Neural crest cell (in vitro differentiated cells): ENCODE measurements at places on chromosomes 2 and 18. TPM values are rescaled to one million over a fixed set of nuclear protein-coding genes. Genes with fewer than 3 reads are reported as not detected.
A peak's percentile ranks its signal among the peaks of the same experiment; 100 is the strongest.

Gene HSPE1
- total RNA-seq, result 186 and 203 TPM in 2 replicates

GRCh38 chr2:233061591-233062450, 1.7 kb downstream of the INPP5D start:
- H3K4me1 ChIP-seq, result peaks cover 24% of the 10 kb centered on the region
- H3K36me3 ChIP-seq, result no peaks in the 10 kb centered on the region
- DNase-seq, result peak; percentile 23
- peaks cover under 1% of the 10 kb centered on the region for H3K27me3 ChIP-seq
- peak overlapping the region; percentile 57 for H3K27ac ChIP-seq
- H3K4me3 ChIP-seq, result no peak overlapping the region

- no peak overlapping the region for H3K4me3 ChIP-seq
- H3K36me3 ChIP-seq, result no peaks in the 10 kb centered on the region
- H3K4me1 ChIP-seq, result no peaks in the 10 kb centered on the region
Observed at GRCh38 chr2:156306821-156307220, 25.7 kb downstream of the NR4A2 start.

DNA sequence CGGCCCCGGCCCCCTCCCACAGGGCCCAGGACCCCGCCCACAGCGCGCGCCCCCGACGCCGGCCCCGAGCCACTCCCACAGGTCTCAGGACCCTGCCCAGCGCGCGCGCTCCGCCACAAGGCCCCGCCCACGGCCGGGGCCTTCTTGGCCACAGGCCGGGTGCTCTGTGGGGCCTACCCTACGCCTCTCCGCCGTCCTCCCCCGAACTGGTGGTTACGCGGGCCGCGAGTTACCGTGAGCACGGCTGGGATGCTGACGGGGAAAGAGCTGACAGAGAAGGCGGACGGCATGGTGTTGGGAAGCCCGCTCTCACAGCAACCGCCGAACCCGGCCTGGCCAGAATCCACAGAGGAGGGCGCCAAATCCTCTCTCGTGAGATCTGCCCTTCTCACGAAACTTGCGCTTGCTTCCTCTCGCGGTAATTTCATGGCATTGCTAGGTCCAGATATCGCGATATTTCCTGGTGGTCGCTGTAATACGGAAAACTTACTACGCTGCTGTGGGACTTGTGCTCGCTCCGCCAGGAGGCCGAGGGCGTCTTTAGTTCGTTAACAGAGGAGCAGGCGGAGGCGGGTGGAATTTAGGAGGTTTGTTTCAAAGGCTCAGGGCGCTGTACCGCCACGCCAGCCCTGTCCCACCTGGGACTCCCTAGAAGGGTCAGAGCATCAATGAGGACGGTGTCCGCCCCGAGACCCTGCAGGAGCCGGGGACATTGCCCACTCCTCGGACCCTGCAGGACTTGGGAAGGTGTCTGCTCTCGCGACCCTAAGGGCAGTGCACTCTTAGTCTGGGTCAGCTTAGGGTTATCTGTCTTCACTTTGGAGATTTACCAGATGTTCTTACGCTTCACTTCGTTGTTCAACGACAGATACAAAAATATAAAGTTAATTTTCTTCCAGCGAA, at the start of gene TMEM18:
Gene TMEM18 (minus strand): TSS at position 351 of the 903 bp plus-strand sequence. CDS start 61 bp downstream, at position 290.
- H3K4me1 ChIP-seq, result peaks cover 64% of the 10 kb centered on the region
- H3K27me3 ChIP-seq, result no peaks in the 10 kb centered on the region
- H3K36me3 ChIP-seq, result peaks cover 11% of the 10 kb centered on the region
- DNase-seq, result peak; percentile 92
- peak within 1 kb of the TSS; percentile 97 for H3K4me3 ChIP-seq

DNA sequence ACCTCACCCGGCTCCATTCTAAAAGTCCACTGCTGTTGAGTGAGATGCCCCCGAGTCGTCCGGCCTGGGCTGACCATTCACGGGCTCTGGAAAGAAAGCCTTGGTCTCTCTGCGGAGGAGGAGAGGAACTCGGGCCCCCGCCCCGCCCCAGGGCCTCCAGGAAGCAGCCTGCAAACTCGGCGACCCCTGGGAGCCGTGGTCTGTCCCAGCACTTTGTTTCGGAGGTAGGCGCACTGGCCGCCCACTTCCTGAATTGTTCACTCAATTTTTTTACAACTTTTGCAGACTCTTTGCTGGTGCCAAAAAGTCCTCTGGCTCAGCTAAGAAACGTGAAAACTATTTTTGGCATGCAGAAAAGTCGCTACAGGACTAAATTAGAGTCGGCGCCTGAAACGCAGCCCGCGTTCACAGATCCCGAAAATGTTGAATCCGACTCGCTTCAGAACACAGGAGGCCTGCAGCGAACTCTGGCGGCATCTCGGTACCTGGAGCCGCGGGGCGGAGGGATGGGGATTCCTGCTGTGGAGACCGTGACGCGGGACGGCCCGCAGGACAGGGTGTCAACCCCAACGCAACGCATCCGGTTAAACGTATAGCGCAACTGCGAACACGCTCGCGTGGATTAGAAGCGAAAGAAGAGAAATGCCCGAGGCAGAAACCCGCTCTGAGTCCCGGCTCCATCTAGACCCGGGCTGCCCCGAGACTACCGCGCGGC, 1.5 kb downstream of the PXDN start:
- peaks cover 10% of the 10 kb centered on the region for H3K27me3 ChIP-seq
- H3K36me3 ChIP-seq, result peaks cover 19% of the 10 kb centered on the region
- peak overlapping the region; percentile 99 for H3K27ac ChIP-seq
- peaks cover 44% of the 10 kb centered on the region for H3K4me1 ChIP-seq
- DNase-seq, result peak; percentile 60
- peak overlapping the region; percentile 99 for H3K4me3 ChIP-seq

DNA sequence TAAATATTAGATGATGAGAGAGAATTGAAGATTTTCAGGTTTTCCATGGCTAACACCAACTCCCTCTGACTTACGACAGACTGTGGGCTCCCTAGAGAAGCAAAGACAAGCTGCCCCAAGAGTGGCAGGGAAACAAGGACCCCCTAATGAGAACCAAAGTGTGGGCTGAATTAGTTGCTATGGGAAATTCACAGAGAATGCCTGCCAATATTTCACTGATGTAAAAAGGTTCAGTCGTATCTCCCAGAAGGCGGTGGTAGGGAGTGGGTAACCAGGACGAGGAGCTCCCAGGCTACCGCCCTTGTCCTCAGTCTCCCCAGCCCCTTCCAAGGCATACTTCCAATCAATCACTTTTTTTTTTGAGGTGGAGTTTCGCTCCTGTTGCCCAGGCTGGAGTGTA, 113.6 kb downstream of the LAMA1 start:
- no peak for DNase-seq
- H3K27ac ChIP-seq, result no peak overlapping the region
- no peaks in the 10 kb centered on the region for H3K27me3 ChIP-seq
- H3K4me1 ChIP-seq, result peaks cover 5% of the 10 kb centered on the region
- H3K4me3 ChIP-seq, result no peak overlapping the region

GRCh38 chr18:22604390-22604985, 186.8 kb upstream of the CTAGE1 start:
- no peak overlapping the region for H3K4me3 ChIP-seq
- DNase-seq, result no peak
- H3K27me3 ChIP-seq, result no peaks in the 10 kb centered on the region
- H3K4me1 ChIP-seq, result peaks cover 7% of the 10 kb centered on the region
- peak overlapping the region; percentile 69 for H3K27ac ChIP-seq

DNA sequence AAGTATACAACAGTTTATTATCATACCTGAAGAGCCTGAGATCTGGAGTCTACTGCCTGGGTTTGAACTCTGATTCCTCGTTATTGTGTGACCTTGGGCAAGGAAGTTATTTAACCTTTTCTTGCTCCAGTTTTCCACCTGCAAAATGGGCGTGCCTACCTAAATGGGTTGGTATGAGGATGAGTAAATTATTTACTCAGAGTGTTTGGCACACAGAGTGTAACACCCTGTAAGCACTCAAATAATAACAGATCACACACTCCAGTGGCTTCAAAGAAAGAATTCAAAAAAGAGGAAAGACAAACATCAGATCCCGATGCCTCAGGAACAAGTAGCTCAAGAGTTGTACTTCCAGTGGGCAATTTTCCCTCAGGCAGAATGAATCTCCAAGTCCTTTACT, 2.4 kb downstream of the SRD5A2 start:
- no peak for DNase-seq
- peaks cover 7% of the 10 kb centered on the region for H3K36me3 ChIP-seq
- H3K4me1 ChIP-seq, result no peaks in the 10 kb centered on the region
- H3K27ac ChIP-seq, result no peak overlapping the region
- H3K4me3 ChIP-seq, result no peak overlapping the region

Gene PFN4
- total RNA-seq, result 1.3 and 1.7 TPM in 2 replicates

- no peak overlapping the region for H3K27ac ChIP-seq
- H3K36me3 ChIP-seq, result no peaks in the 10 kb centered on the region
- peaks cover 8% of the 10 kb centered on the region for H3K4me1 ChIP-seq
Observed at GRCh38 chr2:121254748-121255147, 30.3 kb downstream of the TFCP2L1 start.

GRCh38 chr18:75544051-75544481, 116.6 kb upstream of the SMIM21 start:
- H3K27me3 ChIP-seq, result no peaks in the 10 kb centered on the region
- no peak overlapping the region for H3K4me3 ChIP-seq
- H3K4me1 ChIP-seq, result peaks cover 8% of the 10 kb centered on the region
- DNase-seq, result no peak

DNA sequence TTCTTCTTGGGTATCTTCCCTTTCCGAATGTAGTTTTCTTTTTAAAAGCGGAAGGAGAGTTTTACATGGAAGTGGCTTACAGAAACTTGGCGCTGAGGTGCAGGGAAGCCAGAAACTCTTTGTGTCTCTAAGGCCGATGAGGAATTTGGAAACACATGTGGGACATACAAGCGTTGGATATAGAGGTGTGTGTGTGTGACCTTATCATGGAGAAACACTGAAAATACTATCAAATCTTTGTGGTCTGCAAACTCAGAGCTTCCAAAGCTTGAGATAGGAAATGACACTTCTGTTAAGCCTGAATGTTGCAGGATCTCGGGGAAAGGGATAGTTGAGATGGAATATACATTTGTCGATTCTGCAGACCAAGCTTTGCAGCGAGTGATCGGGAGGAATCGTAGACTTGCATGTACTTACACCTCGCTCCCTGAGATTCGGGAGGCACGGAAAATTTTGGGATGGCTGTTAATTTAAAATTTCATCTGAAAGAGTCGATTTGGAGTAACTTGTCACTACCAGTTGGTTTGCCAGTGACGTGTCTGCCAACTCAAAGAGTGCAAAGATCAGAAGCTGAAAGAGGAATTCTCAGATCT, 1.0 kb downstream of the NAB1 start:
- H3K4me1 ChIP-seq, result peaks cover 24% of the 10 kb centered on the region
- peaks cover 17% of the 10 kb centered on the region for H3K27me3 ChIP-seq
- DNase-seq, result no peak
- peak overlapping the region; percentile 92 for H3K4me3 ChIP-seq
- peak overlapping the region; percentile 90 for H3K27ac ChIP-seq

GRCh38 chr18:35474884-35475283, 22.9 kb downstream of the INO80C start:
- H3K27ac ChIP-seq, result no peak overlapping the region
- no peaks in the 10 kb centered on the region for H3K27me3 ChIP-seq
- no peak for DNase-seq
- peaks cover 16% of the 10 kb centered on the region for H3K36me3 ChIP-seq
- peaks cover 11% of the 10 kb centered on the region for H3K4me1 ChIP-seq
